Peyer's patch (tissue), 4 donors: ENCODE measurements at places on chromosomes 12 and 14.

DNA sequence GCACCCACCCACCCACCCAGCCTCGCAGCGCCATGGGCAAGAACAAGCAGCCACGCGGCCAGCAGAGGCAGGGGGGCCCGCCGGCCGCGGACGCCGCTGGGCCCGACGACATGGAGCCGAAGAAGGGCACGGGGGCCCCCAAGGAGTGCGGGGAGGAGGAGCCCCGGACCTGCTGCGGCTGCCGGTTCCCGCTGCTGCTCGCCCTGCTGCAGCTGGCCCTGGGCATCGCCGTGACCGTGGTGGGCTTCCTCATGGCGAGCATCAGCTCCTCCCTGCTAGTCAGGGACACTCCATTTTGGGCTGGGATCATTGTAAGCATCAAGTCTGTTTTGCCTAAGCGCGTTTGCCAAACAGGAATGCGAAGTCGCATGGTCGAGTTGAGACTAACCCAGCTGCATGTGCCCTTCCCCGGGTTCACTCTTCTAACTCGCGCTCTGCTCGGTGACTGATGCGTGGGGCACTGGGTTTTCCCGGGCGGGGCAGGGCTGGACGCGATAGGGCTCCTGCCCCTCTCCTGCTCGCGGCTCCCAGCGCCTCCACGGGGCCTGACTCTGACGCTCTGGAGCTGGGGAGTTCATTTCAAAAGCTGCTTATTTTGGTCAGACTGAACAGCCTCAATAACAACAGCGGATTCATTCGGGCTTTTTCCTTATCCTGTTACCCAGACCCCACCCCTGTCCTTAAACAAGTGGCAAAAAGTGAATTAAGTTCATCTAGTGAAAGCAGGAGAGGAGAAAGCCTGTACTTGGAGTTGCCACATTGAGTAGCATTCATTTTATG is 458 bp downstream of the SSPN start:
- DNase-seq, result peak; percentile 64

- DNase-seq, result no peak
These were observed 29.1 kb upstream of the NXPH4 start for GRCh38 chr12:57187222-57188089.

- DNase-seq, result no peak
These were observed 16.0 kb downstream of the RITA1 start for GRCh38 chr12:113201187-113202177.

DNA sequence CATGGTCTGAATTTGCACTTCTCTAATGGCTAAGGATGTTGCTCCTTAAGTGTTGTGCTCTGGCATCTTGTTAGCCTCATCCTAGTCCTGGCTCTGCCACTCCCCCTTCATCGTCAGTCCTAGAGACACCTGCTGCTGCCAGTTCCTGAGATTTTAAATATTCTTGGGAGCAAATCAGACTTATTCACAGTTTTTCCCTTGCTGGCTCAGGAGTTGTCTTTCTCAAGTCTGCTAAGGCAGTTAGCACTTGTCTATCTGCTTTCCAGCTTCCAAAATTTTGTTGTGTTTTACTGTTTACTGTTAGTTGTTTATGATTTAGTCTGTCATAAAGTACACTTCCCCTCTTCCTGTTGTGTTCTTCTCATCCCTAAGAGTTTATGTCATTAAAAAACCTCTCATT is 201.0 kb downstream of the KIF26A start:
- no peak for DNase-seq

GRCh38 chr12:24839268-24839791 is 109.6 kb downstream of the BCAT1 start:
- DNase-seq, result no peak

GRCh38 chr12:101891462-101891971 is 14.1 kb downstream of the DRAM1 start:
- DNase-seq, result peak; percentile 34
